ENCODE measurements at places on chromosomes 7 and 10. TPM values are rescaled to one million over a fixed set of nuclear protein-coding genes. Genes with fewer than 3 reads are reported as not detected.

TRIM50 gene
- 0.05 TPM for total RNA-seq

- peak; percentile 96 for DNase-seq
Observed at GRCh38 chr7:55065079-55065478, 46.3 kb downstream of the EGFR start.

ACSM6 gene
- 0.10 TPM for total RNA-seq

GRCh38 chr7:7486362-7486761 is 49.3 kb downstream of the COL28A1 start:
- DNase-seq, result no peak

- peak; percentile 11 for DNase-seq
Observed at GRCh38 chr7:23205909-23206767, 24.3 kb downstream of the NUP42 start.

DNA sequence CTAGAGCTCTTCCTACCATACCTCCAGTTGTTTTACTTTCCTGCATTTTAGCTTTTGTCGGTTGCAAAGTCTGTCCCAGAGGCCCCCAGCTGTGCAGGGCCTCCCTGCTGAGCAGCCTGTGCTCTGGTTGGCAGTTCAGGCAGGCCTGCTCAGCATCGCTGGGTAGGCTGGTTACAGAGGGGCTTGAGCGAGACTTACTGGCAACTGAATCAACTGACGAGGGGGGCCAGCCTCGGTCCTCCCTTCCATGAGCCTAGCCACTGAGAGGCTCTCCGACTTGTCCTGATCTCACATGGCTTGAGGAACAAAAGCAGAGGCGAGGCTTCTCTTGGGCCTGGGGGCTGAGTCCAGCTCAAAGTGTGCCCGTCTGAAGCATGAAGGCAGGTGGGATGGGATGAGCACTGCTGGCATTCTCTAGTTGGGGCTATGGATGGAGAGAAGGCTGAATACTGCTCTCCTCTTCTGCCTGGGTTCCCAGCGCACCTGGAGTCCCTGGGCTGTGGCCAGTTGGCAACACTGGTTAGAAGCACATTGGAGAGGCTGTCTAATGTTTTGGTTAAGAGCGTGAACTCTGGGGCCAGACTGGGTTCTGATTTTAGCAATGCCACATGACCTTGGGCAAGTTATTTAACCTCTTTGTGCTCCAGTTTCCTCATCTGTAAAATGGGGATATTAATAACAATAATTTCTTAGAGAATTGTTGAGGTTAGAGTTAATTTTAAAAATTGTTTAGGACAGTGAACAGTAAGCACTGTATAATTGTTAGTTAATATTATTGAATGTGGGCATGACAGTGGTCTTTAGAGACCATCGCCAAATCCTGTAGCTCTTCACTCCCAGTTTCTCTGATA is 6.9 kb upstream of the SFRP5 start:
- DNase-seq, result no peak

DNA sequence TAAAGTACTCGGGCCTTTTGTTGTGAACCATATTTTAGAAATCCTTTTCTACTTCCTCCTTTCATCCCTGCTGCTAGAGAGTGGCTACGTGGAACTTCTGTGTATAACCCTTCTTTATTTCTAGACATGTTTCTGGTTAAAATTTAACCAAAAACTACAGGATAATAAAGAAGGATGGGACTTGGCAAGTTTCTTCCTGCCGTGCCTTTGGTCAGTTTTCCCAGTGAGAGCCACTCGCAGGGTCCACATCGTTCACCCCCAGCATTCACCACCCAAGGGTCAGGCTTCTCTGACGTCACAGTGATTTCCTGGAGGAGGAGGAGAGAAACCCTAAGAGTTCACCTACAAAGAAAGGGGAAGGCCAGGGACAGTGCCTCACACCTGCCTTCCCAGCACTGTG is 45.4 kb downstream of the NKX6-2 start:
- peak; percentile 71 for DNase-seq

BEND7 gene
- 36.4 TPM for total RNA-seq

AKR1C2 gene
- total RNA-seq, result 6.5 TPM

DNA sequence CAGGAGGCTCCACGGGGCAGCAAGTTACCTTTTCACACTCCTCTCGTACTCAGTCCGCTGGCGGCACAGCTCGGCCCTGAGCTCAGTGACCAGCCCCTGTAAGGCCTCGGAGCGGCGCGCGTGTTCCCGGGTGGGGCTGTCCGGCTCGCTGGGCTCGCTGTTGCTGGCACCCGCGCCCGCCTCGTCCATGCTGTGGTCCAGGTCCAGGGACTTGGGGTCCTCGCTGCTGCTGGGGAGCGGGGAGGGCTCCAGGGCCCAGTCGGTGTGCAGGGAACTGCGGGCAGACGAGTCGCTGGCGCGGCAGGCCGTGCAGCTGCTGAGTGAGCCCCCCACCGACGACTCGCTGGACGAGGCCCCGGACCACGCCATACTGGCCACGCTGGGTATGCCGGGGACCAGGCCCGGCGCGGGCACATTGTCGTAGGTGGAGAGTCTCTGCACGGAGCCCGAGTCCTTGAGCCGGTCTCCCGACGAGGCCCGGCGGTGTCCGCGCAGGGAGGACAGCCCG is 143.8 kb downstream of the MAPK8 start:
- no peak for DNase-seq

BTBD16 gene
- total RNA-seq, result not detected

GAD2 gene
- total RNA-seq, result not detected

ELN gene
- total RNA-seq, result 0.15 TPM

DNA sequence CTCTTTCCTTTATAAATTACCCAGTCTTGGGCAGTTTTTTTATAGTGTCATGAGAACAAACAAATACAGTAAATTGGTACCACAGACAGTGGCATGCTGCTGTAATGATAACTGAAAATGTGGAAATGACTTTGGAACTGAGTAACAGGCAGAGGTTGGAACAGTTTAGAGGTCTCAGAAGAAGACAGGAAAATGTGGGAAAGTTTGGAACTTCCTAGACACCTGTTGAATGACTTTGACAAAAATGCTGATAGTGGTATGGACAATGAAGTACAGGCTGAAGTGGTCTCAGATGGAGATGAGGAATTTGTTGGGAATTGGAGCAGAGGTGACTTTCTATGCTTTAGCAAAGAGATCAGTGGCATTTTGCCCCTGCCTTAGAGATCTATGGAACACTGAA is 1128.4 kb upstream of the POT1 start:
- no peak for DNase-seq

PNLIPRP2 gene
- total RNA-seq, result not detected

COL13A1 gene
- 0.35 TPM for total RNA-seq

- DNase-seq, result no peak
Observed at GRCh38 chr10:101389986-101390531, 36.1 kb downstream of the BTRC start.

GRCh38 chr10:96334616-96335526 is 23.9 kb downstream of the OPALIN start:
- peak; percentile 42 for DNase-seq

- no peak for DNase-seq
Observed at GRCh38 chr7:126845331-126845730, 407.4 kb downstream of the GRM8 start.

GRCh38 chr10:89879121-89879520 is 177.7 kb downstream of the KIF20B start:
- peak; percentile 22 for DNase-seq

- DNase-seq, result no peak
Observed at GRCh38 chr10:33461295-33461640, 126.8 kb upstream of the NRP1 start.

PODXL gene
- 0.65 TPM for total RNA-seq

- peak; percentile 76 for DNase-seq
Observed at GRCh38 chr10:124381011-124381611, 37.6 kb downstream of the OAT start.

DNA sequence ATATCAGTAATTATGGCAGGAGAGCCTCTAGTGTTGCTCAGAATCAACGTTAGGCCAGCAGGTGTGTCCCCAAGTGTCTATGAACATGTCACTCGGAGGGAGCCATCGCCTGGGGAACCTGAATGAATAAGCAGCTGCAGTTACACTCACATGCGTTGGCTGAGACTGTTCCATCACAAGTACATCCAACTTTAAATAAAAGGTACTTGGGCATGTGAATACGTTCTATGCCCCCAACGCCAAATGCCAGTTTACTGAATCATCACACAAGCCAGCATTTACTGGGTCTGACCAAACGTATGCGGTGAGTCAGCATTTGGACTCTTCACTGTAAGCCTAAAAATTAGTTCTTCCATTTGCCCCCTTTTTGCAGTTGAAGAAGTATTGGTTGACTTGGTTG is 207.6 kb upstream of the PLXNA4 start:
- peak; percentile 89 for DNase-seq

GRCh38 chr7:27593226-27593625 is 69.5 kb downstream of the HIBADH start:
- DNase-seq, result no peak

DNA sequence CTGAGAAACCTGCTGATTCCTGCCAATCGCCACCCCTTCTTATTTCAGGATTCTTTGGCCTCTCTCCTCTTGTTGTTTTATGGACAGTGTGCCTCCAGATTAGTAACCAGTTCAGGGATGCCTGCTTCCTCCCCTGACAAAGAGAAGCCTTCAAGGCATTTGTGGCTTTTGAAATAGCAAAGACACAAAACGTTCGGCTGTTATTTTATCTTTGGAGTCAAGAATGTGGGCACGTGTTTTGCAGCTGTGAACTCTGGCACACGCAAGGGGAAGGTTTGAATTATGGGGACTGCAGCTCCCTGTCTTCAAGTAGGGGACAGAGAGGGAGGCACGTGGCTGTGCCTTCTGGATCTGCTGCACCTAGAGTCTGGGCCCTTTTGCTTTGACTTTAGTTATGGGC is 157.9 kb upstream of the GRB10 start:
- no peak for DNase-seq

- DNase-seq, result peak; percentile 67
Observed at GRCh38 chr7:139016931-139017511, 18.8 kb downstream of the ZC3HAV1L start.

PRR15 gene
- 11.2 TPM for total RNA-seq
